Activated CD8-positive, alpha-beta T cell treated with anti-CD3 and anti-CD28 coated beads for 36 hours (primary cell): ENCODE measurements at places on chromosomes 3 and 15.

GRCh38 chr3:143334231-143334630 lies 214.7 kb downstream of the CHST2 start:
- no peak for DNase-seq

DNA sequence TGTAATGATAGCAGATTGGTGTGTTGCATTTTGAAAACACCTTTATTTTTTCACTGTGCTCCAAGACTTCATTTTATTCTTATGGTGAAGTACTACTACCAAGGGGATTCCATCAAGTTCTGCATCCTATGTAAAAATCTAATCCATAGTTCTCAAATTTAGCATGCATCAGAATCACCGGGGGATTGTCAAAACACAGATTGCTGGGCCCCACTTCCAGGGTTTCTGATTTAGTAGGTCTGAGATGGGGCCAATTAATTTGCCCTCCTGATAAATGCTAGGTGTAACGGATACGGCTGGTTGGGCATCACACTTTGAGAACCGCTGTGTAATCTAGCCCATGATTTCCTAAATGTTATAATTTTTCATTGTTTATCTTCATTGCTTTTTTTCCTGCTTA lies 692 bp downstream of the ZWILCH start:
- DNase-seq = peak; percentile 13

DNA sequence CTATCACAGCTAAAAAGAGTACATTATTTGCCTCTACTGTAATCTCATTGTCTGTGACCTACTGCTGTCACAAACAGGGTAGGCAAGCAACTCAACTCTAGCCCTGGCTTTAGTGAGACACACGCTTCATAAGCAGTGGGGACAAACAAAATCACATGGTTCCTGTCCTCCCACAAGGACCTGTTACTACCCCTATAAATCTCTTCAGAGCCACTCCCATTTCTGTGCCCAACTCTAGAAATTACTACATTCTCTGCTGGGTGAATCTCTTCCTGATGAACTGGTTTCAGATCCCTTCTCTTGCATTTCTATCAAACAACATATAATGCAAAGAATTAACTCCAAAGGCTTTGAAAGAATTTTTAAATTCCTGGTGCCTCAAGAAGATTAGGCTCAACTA lies 117.3 kb downstream of the DMXL2 start:
- no peak for DNase-seq

GRCh38 chr3:97884586-97885123 lies 62.8 kb downstream of the CRYBG3 start:
- no peak for DNase-seq

DNA sequence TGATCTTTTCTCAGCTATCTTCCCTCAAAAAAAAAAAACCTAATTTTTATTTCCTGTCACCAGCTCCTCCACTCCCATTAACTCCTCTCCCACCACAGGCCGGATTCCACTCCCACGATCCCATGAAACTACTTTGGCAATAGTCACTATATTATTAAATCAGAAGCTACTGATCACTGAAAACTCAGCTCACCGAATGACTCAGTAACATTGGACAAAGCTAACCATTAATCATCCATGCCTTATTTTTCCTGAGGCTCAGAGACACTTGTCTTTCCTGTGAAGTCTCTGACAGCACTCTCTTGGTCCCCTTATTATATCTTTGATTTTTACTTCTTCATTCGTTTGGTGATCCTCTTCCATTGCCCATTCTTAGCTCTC lies 260.2 kb downstream of the CGGBP1 start:
- DNase-seq = no peak

- no peak for DNase-seq
Measured at GRCh38 chr3:120052225-120052624, 42.0 kb downstream of the GSK3B start.

DNA sequence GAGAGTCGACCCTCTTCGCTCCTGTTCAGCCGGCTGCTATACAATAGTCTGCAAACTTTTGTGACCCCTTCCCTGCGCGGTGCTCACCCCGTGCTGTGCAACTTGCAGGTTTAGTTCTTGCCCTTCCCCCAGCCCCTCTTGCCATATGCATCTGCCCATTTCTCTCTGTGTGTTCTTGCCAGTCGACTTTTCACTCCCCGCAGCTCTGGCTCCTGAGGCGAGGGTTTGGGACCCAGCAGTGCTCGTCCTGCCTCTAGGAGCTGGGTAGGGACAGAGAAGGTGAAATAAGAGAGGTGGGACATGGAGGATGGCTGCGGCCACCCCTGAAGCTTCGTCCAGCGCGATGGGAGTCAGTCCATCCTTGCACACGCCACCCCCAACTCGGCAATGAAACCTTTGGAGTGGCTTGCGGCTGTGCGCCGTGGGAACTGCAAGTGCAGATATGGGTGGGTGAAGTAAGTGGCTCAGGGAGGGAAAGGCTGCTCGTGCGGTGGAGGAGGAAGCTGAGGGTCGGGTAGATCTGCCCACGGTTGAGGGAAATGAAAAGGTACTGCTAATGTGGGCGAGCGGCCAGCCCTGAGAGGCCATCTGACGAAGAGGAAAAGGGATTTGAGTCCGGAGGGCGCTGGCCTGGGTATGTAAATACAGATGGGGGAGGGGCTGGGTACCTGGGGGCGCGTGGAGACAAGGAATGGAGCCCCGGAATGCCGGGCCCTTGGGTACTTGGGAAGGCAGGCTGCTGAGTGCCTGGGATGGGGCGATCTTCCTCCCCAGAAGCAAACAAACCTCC lies 1.0 kb downstream of the LRRC3B start:
- DNase-seq = no peak

GRCh38 chr3:184616436-184616835 lies 54.9 kb downstream of the EPHB3 start:
- no peak for DNase-seq
